CD4-positive, alpha-beta T cell treated with Interleukin-2 at 100 ng/mL for 4 hours (primary cell): ENCODE measurements at places on chromosomes 3 and 15.
A peak's percentile ranks its signal among the peaks of the same experiment; 100 is the strongest.

GRCh38 chr3:106699122-106699521, 678.1 kb upstream of the CCDC54 start:
- DNase-seq: no peak

DNA sequence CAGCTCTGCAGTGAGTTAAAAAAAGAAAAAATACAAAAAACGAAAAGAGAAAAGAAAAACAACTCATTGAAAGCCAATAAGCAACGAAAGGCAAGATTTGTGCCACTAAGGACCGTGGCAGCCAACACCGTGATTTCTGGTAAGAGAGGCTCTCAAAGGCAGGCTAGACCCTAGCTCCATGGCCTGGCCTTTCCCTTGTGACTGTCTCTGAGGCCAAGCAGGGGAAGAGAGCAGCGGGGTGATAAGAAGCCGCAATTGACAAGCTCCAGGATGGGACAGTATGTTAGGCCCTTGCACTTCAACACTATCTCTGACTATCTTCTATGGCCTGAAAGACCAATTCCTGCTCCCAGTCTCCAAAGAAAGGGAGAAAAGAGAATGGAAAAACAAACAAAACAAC, 12.4 kb downstream of the APOD start:
- no peak for DNase-seq

DNA sequence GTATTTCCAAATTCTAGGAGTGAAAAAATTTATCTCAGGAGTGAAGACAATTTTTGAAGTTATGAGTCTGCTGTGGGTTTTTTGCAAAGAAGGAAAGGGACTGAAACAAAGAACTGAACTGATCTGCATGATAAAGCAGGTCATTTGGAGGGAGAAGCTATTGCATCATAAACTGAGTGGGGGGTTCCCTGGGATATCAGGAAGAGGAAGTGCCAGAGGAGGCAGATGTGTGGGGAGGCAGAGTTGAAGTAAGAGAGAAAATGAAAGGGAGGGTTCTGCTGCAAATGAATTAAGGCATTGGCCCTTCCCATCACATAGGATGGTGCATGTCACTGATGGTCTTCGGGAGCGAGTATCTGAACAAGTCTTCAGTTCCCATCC, 379.2 kb downstream of the VPS13C start:
- no peak for DNase-seq

GRCh38 chr15:96200357-96200967, 130.0 kb upstream of the NR2F2 start:
- DNase-seq: no peak

DNA sequence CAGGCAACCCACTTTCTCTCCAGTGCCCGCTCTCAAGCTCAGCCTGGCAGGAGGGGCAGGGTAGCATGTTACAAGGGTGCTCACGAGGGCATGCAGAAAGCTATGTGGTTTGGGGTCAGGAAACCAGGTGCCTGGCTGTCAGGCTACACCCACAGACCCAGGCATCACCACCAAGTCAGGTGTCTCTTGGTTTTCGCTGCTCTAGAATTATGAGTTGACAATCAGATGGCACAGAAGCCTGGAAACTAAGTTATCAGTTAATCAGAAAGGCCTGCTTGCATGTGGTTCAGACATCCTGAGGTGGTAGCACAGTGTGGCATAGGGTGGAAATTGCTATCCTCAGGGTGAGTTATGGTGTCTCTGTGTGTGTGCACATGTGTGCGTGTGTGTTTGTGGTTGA, 16.2 kb upstream of the CCR9 start:
- peak; percentile 76 for DNase-seq

- peak; percentile 69 for DNase-seq
These were observed 7.1 kb downstream of the ELL3 start for GRCh38 chr15:43769584-43770228.

GRCh38 chr15:69787791-69788190, 309.9 kb downstream of the TLE3 start:
- DNase-seq: no peak

- DNase-seq: no peak
These were observed 92.6 kb downstream of the ERC2 start for GRCh38 chr3:56375654-56376053.

GRCh38 chr3:137582484-137582883, 181.6 kb upstream of the SOX14 start:
- DNase-seq: no peak

- DNase-seq: no peak
These were observed 386.0 kb upstream of the NECTIN3 start for GRCh38 chr3:110685630-110686029.

DNA sequence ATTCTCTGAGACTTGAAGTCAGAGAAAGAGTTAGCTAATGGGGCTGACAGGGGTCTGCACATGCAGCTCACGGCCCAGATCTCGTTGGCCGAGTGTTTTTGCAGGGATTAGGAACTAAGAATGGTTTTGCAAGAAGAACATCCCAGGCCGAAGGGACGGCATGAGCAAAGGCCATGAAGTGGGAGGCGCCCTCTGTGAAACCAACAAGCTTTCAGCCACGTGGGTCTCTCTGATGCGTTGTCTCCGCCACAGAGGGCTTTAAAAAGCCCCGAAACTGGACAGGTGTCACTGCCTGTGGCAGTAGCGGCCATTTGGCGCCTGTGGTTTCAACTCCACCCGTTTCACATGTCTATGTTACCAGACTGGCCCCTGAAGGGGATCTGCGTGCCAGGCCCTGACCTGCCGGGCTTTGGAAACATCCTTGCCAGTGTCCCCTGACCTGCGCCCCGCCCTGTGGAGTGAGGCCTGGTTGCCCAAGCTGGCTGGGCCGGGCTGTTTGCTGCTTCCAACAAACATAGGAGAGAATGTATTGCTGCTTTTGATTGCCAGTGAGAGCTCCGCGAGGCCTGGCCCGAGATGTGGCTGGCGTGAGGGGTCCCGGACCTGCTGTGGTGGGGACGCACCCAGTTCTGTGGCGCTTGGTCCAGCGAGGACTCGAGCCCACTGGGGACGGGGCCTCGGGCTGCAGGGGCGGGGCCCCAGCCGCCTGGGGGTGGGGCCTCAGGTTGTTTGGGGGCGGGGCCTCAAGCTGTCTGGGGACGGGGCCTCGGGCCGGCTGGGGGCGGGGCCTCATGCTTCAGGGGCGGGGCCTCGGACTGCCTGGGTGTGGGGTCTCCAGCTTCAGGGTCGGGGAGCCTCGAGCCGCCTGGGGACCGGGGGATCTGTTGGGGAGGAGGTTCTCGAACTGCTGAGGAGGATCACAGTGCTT, 30.4 kb downstream of the GOLGA6L2 start:
- DNase-seq: no peak

DNA sequence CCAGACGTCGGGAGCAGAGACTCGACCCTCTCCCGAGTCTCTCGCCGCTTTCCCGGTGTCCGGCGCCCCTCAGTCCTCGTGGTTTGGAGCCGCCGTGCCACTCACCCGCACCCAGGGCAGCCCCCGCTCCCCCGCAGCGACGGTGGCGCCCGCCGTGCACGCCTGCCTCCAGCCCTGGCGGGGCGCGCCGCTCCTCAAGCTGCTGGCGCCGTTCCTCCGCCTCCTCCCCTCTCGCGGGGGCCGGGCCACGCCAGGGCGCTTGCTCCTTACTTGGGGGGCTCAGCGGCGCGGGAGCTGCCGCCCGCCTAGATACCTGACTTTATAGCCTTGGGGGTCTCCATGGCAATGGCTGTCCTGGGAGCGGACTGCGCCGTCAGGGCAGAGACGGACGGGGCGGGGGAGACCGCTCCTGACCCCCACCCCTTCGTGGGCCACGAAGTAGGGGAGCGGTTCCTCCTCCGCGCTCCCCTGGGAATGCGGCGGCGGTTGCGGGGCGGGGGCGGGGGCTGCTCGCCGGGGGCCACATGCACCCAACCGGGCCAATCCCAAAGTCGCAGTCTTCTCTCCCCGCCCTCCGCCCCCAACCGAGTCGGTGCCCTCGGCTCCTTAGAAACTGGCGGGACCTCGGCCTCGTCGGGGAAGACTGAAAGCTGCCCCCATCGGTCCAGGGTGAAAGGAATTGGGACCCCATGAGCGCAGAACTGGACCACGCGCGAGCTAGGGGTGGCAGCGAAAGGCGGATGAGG, at the start of gene ANKRD63:
Gene ANKRD63, minus strand, starts transcription at position 196 of the 746 bp plus-strand sequence. CDS start 478 bp downstream, outside the sequence.
- peak; percentile 11 for DNase-seq

GRCh38 chr3:97958396-97958795, 13.8 kb downstream of the RIOX2 start:
- DNase-seq: no peak

DNA sequence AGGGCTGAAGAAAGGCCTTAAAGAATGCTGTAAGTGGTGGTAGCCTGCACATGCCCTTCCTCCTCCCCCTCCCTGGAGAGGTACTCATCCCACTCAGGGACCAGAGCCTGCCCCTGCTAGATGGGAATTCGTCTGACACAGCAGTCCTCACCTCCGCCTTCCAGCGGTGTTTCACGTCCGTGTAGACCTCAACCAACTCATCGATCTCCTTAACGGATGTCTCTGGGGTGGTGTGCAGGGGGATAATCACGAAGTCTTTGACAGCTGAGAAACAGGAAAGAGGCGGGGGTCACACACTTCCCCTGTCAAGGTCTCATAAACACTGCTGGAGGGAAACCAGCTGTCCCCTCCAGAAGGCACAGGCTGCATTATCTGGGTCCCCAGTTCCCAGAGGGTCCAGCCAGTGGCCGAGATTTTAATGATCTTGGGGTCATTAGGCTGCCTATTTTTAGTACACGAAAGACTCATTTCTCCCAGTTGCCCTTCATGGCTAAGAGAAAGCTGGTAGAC, 9.9 kb downstream of the DNASE1L3 start:
- no peak for DNase-seq

- DNase-seq: no peak
These were observed 115.9 kb upstream of the EPHA3 start for GRCh38 chr3:88991496-88991895.

DNA sequence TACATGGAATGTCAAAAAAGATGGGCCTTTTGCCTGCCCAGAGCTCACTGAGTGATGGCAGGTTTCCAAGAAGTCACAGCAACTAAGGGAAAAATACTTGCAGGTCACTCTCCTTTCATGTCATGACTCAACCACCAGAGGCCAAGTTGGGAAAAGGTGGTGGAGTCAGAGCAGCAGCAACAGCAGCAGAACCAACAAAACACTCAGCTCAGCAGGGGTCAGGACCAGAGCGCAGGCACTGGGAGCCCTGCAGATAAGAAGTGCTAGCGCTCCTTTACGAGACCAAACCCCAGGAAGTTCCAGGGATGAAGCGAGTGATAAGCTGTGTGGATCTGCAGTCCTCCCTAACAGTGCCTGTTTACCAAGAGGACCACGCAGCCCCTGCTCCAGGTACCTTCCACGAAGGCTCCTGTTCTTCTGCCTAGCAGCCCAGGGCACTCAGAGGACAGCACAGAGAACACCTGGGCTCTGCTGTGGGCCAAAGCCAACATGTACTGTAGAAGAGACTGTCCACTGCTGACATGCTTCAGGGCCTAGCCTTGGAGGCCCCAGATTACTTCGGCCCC, 26.0 kb downstream of the POC1A start:
- no peak for DNase-seq

GRCh38 chr15:75736256-75736655, 23.6 kb upstream of the CSPG4 start:
- DNase-seq: no peak

DNA sequence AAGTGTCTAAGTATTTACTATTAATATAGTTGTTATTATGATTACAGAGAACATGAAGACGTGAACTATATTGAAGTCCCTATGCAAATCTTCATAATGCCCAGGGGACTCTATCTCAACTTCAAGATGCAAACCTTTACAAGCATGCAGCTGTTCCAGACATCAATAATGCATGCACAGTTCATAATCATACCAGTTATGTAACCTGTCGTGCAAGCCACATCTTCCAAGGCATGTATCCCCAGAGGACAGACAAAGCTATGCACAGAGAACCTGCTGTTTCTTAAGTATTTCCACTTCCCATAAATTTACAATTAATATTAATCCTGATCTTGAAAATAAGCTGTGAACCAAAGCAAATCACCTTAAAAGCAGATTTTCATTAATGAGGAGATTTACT, 534.1 kb downstream of the TUSC7 start:
- no peak for DNase-seq

- DNase-seq: no peak
These were observed 24.7 kb downstream of the EOGT start for GRCh38 chr3:68988740-68989139.

GRCh38 chr3:178646186-178646862, 110.1 kb downstream of the KCNMB2 start:
- no peak for DNase-seq

DNA sequence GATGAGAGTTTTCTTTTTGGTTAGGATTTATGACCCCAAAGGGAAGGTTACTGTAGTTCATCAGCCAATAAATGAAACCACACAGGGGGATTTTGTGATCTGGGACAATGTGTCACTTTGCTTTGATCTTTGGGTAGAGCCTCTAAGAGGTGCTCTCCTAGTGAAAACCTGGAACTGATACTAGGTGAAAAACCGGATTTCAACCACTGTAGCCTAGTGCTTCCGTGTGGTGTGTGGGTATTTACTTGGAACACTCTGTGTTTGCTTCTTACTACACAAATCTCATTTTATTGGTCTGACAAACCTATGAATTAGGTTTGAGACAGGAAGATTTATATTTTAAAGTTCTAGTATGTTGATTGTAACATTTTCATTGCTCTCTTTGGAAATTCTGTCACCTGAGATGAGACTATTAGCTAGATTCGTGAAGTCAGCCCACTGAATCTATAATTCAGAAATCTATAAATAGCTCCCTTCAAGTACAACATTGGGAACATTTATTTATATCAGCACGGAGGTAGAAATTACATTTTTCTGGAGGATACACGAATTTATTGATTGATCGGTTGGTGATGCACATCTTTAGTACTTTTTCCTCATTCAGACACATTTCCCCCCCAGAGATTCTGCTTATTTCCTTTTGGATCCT, 119.8 kb downstream of the AKAP13 start:
- DNase-seq: no peak

GRCh38 chr3:152742368-152743347, 92.3 kb upstream of the P2RY1 start:
- DNase-seq: no peak

DNA sequence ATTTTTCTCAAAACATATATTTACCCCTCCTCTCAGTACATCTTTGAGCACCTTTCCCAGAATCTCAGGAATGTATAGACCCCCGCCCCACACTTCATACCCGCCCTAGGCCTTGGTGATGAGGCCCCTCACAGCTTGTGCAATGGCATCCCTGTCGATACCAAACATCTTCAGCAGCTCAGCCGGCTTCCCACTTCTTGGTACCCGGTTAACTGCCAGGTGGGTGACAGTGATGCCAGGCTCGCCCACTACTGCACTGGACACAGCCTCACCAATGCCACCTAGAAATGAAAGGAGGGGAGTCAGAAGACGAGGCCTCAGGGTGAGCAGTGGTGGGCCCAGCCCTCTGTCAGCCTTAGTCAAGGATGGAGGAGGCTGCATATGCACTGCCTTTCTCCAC, 30.2 kb downstream of the TKT start:
- DNase-seq: no peak

DNA sequence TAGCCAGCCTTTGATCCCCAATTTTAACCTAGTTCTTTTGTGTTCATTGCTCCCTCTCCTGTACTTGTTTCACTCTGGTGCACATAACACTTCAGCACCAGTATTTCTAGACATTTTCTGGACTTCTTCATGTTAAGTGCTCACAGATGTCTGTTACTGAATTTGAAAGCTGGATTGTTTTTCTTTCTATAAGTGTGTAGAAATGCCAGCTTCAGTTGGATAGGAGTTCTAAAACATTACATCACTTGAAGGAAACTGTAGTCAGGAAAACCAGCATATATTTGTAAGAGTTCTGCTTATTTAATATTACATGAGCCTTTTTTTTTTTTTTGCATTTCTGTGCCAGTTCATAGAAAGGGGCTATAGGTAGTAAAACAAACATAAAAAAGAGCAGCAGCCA, 21.6 kb downstream of the QTRT2 start:
- no peak for DNase-seq

GRCh38 chr15:42457445-42458442, 33.2 kb downstream of the ZNF106 start:
- DNase-seq: no peak

- DNase-seq: no peak
These were observed 84.7 kb downstream of the ETV5 start for GRCh38 chr3:186024210-186024609.
